ENCODE measurements at places on chromosomes 7 and 10.
A peak's percentile ranks its signal among the peaks of the same experiment; 100 is the strongest.

DNA sequence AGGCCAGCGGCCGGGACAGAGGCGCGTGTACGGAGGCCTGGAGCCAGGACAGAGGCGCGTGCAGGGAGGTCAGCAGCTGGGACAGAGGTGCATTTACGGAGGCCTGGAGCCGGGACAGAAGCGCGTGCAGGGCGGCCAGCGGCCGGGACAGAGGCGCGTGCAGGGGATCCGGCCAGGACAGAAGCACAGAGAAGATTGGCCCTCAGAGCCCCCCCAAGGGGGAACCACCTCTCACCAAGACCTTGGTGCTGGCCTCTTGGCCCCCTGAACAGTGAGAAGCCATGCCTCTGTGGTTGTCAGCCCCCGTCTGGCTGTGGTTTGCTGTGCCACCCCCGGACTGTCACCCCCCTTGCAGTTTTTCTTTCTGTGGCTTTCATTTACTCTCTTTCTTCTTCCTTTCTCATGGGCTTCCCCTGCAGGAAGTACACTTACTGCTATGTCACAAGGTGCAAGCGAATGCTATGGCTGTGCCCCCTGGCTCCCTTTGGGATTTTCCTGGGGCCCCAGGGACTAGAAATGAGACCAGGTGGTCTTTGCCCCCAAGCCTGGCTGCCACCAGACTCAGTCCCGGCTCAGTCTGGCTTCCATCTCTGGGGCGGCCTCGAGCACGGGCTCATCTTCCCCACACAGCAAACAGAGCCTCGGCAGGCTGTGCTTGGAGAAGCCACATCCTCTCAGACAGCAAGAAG is 41.1 kb downstream of the INSIG1 start:
- DNase-seq, result no peak

DNA sequence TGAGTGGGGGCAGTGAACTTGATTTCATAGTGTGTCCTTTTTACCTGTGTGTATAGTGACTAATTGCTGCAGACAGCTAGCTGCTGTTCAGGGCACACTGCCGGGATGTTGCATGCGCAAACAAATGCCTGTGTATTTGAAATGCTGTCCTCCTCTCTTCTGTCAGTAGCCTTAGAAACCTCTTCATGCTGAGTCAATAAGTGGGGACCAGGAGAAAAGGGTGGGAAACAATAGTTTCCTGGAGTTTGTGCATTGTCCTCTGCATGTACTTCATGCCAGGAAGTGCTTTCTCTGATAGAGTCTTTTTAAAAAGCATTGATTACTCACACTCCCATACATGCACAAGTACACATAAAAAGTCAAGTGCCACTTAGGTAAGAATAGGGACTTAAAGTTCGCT is 1183.7 kb upstream of the CELF2 start:
- no peak for DNase-seq

GRCh38 chr10:112835944-112836451 is 114.0 kb upstream of the TCF7L2 start:
- DNase-seq, result peak; percentile 71

DNA sequence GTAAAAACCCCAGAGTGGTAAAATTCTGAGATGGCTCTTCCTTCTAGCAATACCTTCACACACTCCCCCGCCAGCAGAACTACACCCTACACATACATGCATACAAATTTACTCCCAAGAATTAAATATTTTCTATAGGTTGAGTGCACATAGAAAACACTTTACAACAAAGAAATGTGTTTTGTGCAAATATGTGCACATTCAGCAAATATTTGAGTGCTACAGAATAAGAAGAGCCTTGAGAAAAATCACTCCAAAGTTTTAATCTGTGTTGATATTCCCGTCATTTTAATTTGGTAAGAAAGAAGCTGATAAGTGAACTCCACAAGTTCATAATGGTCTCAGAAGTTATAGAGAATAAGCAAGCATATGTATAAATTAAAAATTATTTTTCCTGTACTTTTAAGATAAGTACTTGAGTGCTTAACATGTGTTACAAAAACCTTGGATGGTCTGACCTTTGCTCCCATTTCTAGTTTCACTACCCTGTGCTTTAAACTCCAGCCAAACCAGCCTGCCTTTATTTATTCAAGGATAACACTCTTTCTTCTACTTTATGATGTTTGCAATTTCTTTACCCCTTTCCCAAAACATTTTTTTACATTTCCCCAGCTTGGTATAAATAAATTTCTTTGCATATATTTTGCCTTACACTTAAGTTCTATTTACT is 733.5 kb upstream of the LRRTM3 start:
- DNase-seq, result no peak

GRCh38 chr10:94232711-94233383 is 129.9 kb downstream of the NOC3L start:
- DNase-seq, result no peak

DNA sequence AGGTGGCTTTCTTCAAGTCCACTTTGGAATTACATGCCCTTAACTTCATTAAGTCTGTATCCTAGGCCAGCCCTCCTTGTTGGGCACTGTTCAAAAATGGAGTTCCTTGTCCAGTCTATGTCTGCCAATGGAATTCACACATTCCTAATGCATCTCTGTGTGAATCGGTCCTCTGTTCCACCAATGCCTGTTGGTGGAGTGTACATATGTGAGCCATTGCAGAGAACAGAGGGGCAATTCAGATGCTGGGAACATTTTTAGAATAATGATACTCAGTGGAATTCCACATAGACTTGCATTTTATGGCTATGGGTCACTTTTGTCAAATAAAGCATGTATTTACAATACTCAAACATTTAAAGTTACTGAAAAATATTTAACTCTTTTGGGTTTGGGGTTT is 108.3 kb downstream of the COL28A1 start:
- DNase-seq, result peak; percentile 33

- DNase-seq, result no peak
Observed at GRCh38 chr10:21744223-21744622, 210.2 kb downstream of the MLLT10 start.

GRCh38 chr7:76269895-76270294 is 32.6 kb upstream of the HSPB1 start:
- no peak for DNase-seq

- DNase-seq, result peak; percentile 38
Observed at GRCh38 chr7:82481499-82482097, 38.0 kb upstream of the CACNA2D1 start.

- DNase-seq, result peak; percentile 50
Observed at GRCh38 chr10:131425752-131426533, 114.4 kb upstream of the TCERG1L start.

- no peak for DNase-seq
Observed at GRCh38 chr10:52391927-52392602, 78.0 kb downstream of the DKK1 start.

GRCh38 chr10:110912374-110912773 is 6.6 kb downstream of the BBIP1 start:
- no peak for DNase-seq

GRCh38 chr7:99473315-99473596 is 566 bp downstream of the ZNF789 start:
- peak; percentile 65 for DNase-seq

GRCh38 chr7:44292876-44293560 is 32.4 kb downstream of the CAMK2B start:
- no peak for DNase-seq

GRCh38 chr10:85157206-85157605 is 828.8 kb downstream of the CCSER2 start:
- no peak for DNase-seq

DNA sequence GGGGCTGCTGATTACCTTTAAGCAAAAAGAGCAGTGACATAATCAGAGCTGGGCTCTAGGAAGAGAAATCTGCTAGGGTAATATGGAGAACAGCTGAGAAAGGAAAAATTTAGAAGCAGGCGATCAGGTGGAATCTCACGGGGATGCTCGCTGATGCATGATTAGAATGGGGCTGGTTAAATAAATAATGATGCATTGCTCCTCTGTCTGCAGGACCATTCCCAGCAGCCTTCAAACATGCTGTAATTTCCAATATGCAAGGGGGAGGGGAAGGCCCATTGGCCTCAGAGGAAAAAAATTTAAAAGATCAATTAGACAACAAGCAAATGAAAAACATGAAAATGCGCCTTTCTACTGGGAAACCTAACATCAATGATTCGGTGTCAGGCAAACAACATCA is 65.6 kb upstream of the C10orf90 start:
- DNase-seq, result no peak

GRCh38 chr7:131026297-131027000 is 292.4 kb upstream of the KLF14 start:
- DNase-seq, result no peak

GRCh38 chr7:497346-497745 is 22.3 kb downstream of the PDGFA start:
- DNase-seq, result no peak

- no peak for DNase-seq
Observed at GRCh38 chr7:39386718-39387117, 179.5 kb upstream of the YAE1 start.

DNA sequence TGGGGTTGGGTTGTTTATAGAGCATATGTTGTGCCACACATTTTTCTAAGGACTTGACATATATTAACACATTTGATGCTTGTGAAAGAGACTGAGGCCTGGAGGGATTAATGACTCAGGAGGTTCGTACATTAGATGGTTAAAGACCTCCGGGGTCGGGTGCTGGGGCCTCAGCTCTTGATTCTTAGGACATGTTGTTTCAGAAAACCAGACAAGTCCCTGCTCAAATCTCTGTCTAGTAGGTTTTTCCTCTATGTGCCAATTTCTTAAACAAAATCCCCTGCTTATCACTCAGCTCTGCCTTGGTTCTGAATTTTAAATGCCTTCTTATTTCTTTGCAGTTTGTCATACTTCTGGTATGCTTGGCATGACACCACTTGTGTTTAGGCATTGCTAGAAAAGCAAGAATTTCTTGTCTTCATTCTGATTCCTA is 5.8 kb downstream of the UPP1 start:
- no peak for DNase-seq
